Stimulated activated CD4-positive, alpha-beta T cell treated with anti-CD3 and anti-CD28 coated beads, Interleukin-15, amount 100 ng/mL, for 1 hour (primary cell): ENCODE measurements at places on chromosomes 12 and 14.

DNA sequence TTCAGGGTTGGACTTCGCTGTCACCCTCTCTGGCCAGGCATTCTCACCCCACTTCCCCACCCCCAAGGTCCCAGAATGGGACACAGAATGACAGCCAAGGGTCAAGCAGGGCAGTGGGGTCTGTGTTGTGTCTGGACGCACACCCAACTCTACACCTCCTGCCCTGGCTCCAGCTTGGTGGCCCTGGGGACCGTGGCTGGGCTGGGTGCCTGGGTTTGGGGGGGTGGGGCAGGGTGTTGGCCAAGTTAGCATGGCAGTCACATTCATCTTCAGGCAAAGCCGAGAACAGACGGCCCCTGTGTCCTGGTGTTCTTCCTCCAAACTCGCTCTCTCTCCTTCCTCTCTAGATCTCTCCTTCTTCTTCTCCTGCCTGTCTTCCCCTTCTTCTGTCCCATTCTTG, 5.6 kb downstream of the LRP1 start:
- DNase-seq: no peak

DNA sequence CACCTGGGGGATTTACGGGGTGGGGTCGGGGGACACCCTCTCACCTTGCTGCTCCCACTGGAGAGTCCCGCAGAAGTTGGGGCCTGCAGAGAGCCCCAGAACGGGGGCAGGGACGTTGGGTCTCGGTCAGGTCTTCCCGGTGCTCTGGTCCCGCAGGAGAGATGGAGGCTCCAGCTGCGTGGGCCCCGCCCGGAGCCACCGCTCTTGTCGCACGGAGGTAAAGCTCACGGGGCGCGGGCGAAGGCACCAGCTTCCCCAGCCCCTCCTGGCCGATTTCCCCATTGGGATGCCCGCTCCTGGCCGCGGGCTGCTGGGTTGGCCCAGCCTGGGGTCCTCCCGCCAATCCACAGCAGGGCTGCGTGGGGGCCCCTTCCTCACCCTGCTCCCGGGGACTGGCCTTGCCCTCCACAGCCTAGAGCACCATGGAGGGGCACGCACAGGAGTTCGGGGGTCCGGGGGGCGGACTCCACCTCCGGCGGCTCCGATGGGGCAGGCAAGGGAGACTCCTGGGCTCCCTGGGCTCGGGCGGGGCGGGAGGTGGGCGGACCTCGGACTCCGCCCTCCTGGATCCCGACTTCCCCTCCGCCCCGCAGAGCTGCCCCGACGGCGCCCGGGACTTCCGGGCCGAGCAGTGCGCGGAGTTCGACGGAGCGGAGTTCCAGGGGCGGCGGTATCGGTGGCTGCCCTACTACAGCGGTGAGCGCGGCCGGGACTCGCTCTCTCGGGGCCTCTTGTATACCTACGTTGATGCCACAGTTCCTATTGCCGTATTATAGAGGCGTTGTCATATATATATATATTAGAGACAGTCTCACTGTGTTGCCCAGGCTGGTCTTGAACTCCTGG, 8.4 kb downstream of the PAPLN start:
- peak; percentile 15 for DNase-seq

DNA sequence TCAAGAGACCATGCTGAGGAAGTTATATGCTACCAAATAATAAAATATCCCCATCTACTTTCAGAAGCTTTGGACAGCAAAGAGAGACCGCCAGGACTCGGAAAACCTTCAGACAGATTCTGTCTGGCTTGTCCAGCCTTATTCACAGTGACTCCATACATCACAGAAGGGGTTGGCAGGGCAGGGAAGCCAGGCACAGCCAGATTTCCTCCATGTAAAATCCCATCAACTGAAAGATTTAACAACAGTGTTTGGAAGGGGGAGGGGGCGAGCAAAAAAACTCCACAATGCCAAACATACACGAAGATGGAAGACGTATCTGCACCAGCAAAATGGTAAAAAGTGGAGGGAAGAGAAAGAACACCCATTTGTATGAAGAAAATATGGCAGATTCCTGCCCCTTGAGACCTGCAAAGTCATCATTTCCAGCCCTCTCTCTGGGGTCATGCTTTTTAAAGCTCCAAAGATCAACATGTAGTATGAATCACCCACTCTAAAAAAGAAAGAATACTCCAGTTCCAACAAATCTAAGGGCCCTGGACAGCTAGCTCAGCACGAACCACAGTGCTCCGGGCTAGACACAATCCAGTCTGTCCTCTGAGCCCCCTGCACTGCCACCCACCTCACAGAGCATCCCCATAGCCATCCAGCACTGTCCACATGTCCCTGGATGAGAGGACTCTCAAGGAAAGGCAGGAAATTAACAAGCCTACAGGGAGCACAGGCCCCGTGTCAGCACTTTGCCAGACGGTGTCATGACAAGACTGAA, 116.4 kb downstream of the DICER1 start:
- no peak for DNase-seq

- no peak for DNase-seq
Observed at GRCh38 chr12:25962932-25963525, 4.5 kb downstream of the RASSF8 start.

- DNase-seq: no peak
Observed at GRCh38 chr12:71441836-71442566, 2.4 kb downstream of the LGR5 start.

DNA sequence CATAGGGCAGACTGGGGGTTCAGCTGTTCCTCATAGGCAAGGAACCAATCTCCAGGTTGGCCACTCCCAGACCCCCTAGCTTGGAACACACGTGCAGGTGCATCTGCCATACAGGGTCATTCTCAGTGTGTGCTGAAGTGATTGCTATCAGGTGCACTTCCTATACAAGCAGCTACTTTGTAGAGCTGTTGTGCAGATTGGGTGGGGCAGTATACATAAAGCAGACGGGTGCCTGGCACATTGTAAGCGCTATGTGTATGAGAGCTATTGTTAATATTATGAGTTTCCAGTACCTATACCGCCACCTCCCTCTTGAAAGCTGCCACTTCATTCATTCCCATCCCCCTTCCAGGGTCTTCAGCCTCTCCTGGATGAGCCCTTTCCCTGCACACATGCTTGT, 17.3 kb downstream of the IRF2BPL start:
- DNase-seq: no peak

- no peak for DNase-seq
Observed at GRCh38 chr12:112950701-112951100, 12.4 kb downstream of the OAS3 start.
